Activated CD8-positive, alpha-beta memory T cell treated with anti-CD3 and anti-CD28 coated beads for 24 hours (primary cell): ENCODE measurements at places on chromosomes 12 and 14.

DNA sequence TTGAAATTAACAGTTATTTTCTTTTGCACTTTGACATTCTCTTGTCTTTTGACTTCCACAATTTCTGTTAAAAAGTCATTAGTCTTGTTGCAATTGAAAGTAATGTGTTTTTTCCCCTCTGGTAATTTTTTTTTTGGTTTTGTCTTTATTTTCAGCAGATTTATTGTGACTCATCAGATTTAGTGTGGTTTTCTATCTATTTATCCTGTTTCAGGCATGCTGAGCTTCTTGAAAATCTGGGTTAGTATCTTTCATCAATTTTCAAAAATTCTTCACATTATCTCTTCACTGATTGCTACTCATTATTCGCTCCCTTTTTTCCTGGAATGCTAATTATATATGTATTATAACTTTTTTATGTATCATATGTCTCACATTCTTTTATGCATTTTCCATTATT, 15.3 kb upstream of the NTF3 start:
- no peak for DNase-seq

DNA sequence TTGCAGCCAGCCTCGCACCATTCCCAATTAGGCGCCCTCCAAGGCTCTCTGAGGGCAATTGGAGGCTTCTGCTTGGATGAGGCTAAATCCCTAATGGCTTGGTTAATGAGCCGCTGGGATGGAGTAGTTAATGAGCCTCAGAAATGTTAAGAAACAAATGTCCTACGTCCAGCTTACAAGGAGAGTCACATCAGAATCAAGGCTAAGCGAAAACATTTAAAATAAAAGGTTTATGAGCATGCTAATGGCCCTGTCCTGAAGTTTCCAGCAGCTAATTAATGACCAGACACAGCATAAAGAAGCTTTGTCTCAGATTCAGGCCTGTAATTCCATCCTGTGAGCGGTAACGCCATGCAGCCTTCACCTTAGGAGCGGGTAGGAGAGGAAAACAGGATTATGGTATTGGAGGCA, 200.7 kb upstream of the BCL2L14 start:
- DNase-seq = peak; percentile 40

GRCh38 chr14:105330491-105330895, 15.9 kb downstream of the PACS2 start:
- no peak for DNase-seq

DNA sequence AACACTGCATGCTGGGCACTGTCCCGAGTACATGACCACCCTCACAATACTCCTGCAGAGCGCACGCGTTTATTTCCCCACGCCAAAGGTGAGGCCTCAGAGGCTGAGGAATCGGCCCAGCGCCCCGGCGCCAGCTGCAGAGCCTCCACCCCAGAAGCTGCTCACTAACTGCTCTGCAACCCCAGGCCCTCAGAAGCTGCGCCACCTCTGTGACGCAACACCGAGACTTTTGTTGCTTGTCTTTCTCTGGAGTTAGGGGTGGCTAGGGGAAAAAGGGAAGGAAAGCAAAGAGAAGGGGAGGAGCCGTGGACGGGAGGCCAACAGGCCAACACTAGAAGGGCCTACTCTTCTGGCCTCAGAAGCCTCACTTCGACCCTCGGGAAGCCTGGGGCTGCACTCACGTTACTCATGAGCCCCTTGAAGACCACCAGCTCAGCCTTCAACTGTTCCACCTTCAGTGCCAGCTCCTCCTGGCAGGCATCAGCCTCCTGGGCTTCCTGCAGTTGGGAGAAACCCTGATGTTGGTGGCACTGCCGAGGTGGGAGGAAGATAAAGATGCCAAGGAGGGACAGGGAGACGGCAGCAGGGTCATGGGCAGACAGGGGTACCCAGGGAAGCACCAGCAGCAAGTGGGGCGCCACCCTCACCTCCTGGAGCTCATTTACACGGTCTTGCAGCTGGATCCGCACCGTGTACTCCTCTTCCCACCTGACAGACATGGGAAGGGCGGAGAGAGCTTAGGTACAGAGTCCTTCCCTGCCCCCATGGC, 5.4 kb downstream of the IFFO1 start:
- no peak for DNase-seq

- DNase-seq = no peak
Observed at GRCh38 chr12:109358154-109358869, 10.6 kb downstream of the MYO1H start.

GRCh38 chr14:58100735-58101368, 51.2 kb downstream of the ARMH4 start:
- DNase-seq = no peak

- DNase-seq = no peak
Observed at GRCh38 chr12:120455302-120455701, 9.1 kb downstream of the GATC start.

- DNase-seq = no peak
Observed at GRCh38 chr14:76939015-76939742, 89.3 kb downstream of the IRF2BPL start.

- no peak for DNase-seq
Observed at GRCh38 chr14:89507521-89507920, 90.5 kb upstream of the FOXN3 start.

DNA sequence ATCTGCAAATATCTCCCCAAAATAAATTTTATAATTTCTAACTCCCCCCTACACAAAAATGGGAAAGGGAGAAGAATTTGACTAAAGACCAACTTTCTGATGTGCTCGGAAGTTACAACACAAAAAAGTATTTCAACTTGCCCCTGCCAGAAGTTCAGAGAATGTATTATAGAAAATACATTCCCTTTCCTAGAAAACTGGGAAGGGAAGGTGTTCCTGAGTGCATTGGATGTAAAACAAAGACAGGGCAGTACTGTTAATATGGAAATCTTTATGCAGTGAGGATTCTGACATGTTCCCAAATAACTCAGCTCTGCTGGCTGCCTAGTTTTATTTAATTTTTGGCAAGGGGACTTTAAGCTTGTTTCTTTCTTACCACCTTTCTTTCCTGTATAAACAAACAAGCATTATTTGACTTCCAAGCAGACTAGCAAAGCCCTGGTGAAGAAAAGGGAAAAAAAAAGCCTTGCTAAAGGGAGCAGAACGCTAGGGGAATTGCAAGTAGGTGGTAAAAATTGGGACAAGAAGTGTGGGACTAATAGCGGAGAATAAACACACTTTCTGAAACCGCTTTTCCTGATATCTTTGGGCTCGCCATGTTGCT, 124.1 kb downstream of the STXBP6 start:
- DNase-seq = no peak

- DNase-seq = no peak
Observed at GRCh38 chr12:92226071-92226661, 80.5 kb upstream of the BTG1 start.

GRCh38 chr14:90177539-90178189, 78.7 kb upstream of the PSMC1 start:
- DNase-seq = no peak

DNA sequence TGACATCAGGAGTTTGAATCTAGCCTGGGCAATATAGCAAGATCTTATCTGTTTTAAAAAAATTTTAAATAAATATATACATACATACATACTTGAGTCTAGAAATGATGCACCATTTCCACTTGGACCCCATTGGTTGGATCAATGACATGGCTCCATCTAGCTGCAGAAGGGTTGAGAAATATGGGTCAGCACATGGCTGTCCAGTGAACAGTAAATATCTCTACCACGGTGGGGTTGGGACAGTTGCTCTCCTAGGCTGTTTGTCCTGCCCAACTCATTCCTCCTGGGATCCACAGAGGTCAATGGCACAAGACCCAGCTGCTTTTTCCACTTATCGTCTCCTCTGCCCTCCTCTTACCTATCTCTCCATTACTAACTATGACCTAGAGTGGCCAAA, 23.6 kb downstream of the PLEKHH1 start:
- DNase-seq = no peak

GRCh38 chr12:96886998-96887677, 19.9 kb upstream of the NEDD1 start:
- no peak for DNase-seq

GRCh38 chr14:39050389-39050788, 52.6 kb downstream of the SEC23A start:
- no peak for DNase-seq

DNA sequence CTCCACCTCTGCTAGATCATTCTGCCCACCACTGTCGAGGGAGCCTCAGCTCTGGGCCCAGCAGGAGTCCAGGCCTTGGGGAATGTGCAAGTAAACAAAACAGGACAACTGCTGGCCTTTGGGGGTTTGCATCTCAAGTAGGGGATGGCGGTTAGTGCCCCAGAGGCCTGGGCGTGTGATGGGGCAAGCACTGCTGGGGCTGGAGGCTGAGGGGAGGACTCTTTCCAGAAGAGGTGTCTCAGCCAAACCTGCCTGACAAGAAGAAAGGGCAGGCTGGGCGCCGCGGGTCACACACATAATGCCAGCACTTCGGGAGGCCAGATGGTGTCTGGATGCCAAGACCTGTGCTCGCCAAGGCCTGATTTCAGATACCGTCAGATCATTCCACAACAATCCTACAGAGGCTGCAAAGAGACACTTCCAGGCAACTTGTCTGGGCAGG, 8.6 kb upstream of the ALDH2 start:
- no peak for DNase-seq

DNA sequence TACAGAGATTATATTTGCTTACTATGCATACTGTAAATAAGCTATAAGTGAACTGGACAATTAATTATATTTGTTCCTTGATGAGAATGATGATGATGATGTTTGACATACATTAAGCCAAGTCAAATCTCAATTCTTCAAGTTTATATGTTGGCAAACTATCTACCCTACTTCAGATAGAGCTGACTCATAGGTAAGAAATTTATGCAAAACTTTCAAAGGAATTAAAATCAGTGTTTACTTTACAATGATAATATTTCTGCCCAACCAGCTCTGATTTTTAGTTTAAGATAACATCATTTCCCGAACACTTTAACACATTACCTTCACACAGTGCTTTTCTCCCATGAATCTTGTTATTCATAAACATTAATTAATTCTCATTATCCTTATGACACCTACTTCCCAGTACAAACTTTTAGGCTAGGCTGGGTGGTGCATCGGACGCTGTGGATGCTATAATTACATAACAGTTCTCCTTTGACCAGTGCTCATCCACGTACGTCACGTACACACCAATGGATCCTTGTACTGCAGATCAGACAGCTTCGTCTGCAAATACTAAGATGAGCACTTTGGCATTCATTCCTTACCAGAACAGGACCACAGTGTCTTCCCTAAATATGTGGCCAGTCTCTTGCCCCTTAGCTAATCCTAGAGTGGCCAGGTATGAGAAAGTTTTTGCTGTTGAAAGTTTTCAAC, 18.3 kb downstream of the BMP4 start:
- DNase-seq = no peak

GRCh38 chr12:110281549-110282299, 677 bp downstream of the ATP2A2 start:
- peak; percentile 81 for DNase-seq

DNA sequence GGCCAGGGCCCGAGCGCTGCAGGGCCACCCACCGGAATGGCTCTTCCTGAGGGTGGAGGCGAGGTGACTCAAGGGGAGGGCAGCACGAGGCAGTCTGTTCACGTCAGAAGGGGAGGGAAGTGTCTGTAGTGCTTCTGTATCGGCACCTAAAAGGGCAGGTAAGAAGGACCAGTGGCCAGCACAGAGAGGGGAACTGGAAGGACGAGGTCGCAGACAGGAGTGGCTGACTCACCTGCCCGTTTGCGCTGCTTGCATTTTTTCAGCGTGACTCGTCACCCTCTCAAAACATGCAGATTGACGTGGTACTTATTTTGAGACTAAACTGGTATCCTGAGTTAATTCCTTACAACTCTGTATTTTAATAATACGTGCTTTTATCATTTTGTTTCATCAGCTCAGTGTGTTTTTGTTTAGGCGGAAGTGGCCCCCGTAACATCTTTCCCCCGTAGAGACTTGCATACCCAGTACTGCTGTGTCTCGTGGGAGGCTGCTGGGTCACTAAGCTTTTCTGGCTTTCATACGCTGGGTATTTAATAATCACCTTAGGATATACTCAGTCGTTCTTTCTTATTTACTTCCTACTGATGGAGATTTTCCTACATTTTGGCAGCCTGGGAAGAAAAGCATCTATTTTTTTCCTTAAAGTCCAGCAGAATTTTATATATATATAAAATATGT, 26.4 kb downstream of the SFSWAP start:
- peak; percentile 49 for DNase-seq
